Fibroblast of gingiva (primary cell): ENCODE measurements at places on chromosomes 12 and 14.

DNA sequence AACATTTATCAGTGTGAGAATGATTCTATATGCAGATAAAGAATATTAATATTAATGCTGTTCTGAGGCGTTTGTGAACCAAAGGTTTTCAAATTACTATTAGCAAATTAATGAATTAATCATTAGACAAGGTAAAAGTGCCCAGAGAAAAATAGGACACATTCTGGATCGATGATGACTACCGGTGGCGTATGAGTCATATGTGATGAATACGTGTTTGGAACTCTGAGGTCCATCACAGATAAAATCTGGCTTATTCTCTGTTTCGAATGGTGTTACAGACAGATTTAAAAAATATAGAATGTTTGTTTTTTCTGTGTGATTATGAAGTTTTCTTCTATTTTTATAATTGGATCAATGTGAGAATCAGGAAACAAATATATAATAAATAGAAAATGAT is 79.2 kb upstream of the RTL1 start:
- DNase-seq, result no peak

GRCh38 chr14:89317051-89317691 is 99.9 kb downstream of the FOXN3 start:
- no peak for DNase-seq

GRCh38 chr12:45214749-45215418 is 1.0 kb upstream of the ANO6 start:
- peak; percentile 43 for DNase-seq

DNA sequence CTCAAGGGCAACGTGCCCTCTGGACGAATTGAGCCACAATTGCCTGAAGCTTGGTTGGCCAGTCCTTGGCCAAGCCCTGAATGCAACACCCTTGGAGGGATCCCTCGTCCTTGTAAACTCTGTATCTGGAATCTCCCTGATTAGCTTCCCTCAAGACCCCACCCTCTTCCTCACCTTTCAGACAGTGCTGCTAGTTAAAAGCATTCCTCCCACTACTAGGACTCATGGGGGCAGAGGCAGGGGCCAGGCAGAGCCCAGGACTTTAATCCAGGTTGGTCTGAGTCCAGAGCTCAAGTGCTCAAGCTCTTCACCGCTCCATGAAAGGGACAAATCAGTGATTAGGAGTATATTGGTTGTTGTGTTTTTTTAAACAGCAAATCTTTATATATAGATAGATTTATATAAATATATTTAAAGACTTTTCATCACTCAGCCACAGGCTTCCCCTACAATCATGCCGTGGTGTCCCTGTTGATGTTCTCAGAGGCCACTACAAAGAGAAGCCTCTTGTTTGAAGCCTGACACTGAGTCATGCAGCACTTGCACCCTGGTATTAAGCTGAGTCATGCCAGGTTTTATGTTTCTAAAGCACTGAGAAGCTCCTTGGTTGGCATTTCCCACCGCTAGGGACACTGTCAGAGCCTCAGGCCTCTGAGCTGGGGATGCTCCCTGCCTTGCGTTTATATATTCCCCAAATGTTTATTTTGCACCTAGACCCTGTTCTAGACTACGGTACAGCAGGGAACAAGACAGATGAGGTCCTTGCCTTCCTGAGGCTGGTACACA is 53.8 kb upstream of the GSC start:
- DNase-seq, result no peak

DNA sequence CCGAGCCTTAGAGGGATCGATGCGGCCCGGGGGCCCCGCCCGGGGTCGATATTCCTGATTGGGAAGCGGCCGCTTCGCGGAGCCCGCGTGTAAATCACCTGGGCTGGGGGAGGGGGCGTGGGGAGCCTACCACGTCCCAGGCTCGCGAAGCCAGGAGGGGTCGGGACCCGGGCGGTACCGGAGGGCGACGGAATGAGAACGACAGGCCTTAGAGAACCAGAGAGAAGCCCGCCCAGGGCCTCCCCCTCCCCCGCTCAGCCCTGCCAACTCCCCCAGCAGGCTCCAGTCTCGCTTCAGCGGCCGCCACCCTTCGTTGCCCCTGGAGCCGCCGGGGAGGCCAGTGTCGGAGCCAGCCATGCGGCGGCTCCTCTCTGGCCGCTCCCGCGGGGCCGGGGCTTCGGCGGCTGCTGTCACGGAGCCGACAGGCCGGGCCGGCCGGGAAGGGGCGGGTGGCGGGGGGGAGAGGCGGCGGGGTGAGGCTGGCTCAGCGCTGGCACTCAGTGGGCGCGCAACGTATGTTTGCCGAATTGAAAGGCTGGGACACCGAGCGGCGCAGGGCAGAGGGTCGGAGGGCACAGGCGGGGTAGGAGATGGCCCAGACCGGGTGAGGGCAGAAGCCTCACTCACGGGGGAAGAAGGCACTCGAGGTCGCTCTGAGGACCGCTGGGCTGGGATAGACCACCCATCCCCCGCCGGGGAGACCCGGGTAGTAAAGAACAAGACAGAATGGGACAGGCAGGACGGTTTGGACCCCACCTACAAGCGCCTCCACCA is 1.4 kb upstream of the DNAJC22 start:
- DNase-seq, result no peak

- no peak for DNase-seq
Observed at GRCh38 chr14:47332106-47332505, 343.3 kb downstream of the MDGA2 start.

DNA sequence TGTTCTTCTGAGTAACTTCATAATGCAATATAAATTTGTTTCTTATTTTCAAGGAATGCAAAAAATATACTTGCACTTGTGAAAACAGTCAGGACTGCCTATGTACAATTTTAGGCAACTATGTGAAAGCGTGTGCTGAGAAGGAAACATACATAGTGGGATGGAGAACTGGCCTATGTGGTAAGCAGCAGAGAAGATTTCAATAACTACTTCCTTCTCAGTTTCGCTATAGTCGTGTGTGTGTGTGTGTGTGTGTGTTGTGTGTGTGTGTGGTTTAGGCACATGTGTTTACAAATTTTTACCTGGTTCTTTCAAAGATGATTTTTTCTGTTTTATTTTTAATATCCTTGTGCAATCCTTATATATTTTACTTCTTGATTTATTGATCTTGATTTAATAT is 211.8 kb downstream of the LRRK2 start:
- no peak for DNase-seq

GRCh38 chr12:24517000-24517399 is 431.9 kb downstream of the BCAT1 start:
- DNase-seq, result no peak

- DNase-seq, result no peak
Observed at GRCh38 chr14:55077170-55078151, 26.0 kb downstream of the MAPK1IP1L start.

DNA sequence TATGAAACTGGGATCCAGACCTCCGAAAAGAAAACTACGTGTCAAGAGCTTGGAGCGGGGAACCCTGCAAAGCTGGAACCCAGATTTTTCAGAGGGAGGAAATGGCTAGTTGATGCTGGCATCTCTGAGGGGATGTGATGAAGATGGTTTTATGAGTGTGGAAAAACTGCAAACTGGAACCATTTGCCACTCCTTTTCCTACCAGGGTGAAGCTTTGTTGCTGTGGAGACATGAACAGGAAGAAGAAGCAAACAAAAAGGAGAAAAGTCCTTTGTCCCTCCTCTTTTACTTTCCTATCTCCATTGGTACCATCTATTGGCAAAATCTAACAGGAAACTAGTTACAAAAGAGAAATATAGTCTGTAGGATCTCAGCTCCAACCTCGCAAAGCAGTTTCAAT is 39.2 kb downstream of the CDK17 start:
- DNase-seq, result no peak

DNA sequence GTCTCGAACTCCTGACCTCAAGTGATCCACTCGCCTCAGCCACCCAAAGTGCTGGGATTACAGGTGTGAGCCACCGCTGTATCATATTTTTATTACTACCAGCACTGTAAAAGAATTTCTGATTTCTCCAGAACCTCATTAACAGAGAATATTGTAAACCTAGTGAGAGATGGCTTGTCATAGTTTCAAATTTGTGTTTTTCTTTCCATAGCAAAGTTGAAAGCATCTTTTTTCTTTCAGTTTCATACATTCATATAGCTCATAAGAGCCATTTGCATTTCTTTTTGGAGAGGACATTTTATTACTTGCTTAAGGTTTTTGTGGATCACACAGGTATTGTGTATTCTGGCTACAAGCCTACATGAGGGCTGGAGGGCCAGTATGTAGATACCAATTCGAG is 58.0 kb downstream of the MIS18BP1 start:
- DNase-seq, result no peak

DNA sequence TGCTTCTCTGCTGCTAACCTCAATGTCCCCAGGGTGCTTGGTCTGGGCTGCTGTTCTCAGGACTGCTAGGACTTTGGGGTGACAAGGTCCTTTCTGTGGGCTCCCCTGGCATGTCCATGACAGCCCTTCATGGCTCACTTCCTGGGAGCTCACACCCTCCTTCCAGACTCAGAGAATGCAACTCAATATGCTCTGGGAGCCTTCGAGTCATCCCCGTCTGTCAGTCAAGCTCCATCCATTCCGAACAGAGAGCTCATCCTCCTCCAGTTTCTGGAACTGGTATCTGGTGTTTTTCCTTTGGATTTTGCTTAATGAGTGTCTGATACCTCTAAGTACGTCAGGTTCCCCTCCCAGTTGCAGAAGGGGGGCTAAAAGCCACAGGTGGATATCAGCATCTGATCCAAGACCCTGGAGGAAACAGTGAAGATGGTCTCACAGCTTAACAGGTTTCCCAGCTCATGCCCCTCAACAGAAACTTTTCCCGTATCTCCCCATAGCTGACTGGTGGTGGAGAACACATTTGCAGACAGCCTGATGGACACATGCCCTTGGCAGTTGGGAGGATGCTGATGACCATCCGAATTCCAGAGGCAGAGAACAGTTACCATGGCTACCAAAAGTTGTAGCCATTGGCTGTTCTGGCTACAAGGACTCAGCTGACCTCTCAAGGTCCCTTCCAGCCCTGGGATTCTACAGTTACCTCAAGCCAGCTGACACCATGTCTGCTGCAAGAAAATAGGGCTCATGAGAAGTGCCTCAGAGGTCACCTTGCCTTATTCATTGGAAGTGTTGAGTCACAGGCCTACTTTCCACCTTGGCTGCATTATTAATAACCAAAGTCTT is 9.5 kb upstream of the RAB35 start:
- peak; percentile 21 for DNase-seq

- DNase-seq, result peak; percentile 8
Observed at GRCh38 chr12:12018454-12018853, 52.3 kb upstream of the BCL2L14 start.

- no peak for DNase-seq
Observed at GRCh38 chr12:52267699-52268098, 6.7 kb upstream of the KRT86 start.

DNA sequence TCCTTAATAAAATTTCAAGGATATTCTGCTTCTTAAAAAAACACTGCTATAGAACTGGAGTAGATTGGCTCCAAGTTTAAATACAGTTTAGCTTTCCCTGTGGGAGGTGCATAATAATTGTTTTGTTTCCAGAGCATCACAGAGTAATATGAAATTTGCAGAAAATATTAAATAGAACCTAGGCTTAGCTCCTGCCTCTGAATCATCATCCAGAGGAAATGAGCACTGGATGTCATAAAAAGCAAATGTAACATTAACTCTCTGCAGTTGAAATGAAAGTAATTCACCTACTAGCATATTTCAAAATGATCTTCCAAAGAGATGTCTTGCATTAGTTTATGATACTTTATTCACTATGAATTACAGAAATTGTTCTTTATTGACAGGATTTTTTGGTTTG is 769.8 kb downstream of the C12orf50 start:
- no peak for DNase-seq

GRCh38 chr14:39827901-39828655 is 395.8 kb upstream of the FBXO33 start:
- DNase-seq, result no peak

- peak; percentile 45 for DNase-seq
Observed at GRCh38 chr12:64610660-64611340, 505 bp downstream of the RASSF3 start.

GRCh38 chr14:102095871-102096568 is 9.2 kb upstream of the HSP90AA1 start:
- no peak for DNase-seq
